ENCODE measurements at places on chromosomes 6 and 20. TPM values are rescaled to one million over a fixed set of nuclear protein-coding genes. Genes with fewer than 3 reads are reported as not detected.

The ZNF292 gene
- total RNA-seq = 37.6 TPM

The DSTN gene
- total RNA-seq = 370 TPM

The CAP2 gene
- 27.6 TPM for total RNA-seq

The BPI gene
- total RNA-seq = not detected

The UST gene
- 47.7 TPM for total RNA-seq

The BLCAP gene
- total RNA-seq = 43.1 TPM

The CYP39A1 gene
- not detected for total RNA-seq

The EYS gene
- 0.05 TPM for total RNA-seq

The BTNL2 gene
- total RNA-seq = not detected

The FOXP4 gene
- total RNA-seq = 7.2 TPM

The NKAIN4 gene
- not detected for total RNA-seq

The PACSIN1 gene
- total RNA-seq = not detected

The XKR7 gene
- total RNA-seq = not detected

The SYNDIG1 gene
- total RNA-seq = 5.6 TPM

The GNAS-AS1 gene
- 0.89 TPM for total RNA-seq

The POU3F2 gene
- total RNA-seq = not detected

The SIRPB1 gene
- 2.1 TPM for total RNA-seq

The SGK2 gene
- 0.74 TPM for total RNA-seq

The SOX18 gene
- total RNA-seq = not detected

The TRIM10 gene
- not detected for total RNA-seq

The COL19A1 gene
- total RNA-seq = 1.0 TPM

The MCHR2 gene
- total RNA-seq = not detected

The ZSWIM3 gene
- 6.0 TPM for total RNA-seq

The SLC17A3 gene
- total RNA-seq = not detected

The ZNF184 gene
- 7.2 TPM for total RNA-seq
